Left ventricle myocardium superior (tissue), 1 donor: ENCODE measurements at places on chromosomes 2 and 18. TPM values are rescaled to one million over a fixed set of nuclear protein-coding genes. Genes with fewer than 3 reads are reported as not detected.

The NEU4 gene
- 0.52 TPM for total RNA-seq

DNA sequence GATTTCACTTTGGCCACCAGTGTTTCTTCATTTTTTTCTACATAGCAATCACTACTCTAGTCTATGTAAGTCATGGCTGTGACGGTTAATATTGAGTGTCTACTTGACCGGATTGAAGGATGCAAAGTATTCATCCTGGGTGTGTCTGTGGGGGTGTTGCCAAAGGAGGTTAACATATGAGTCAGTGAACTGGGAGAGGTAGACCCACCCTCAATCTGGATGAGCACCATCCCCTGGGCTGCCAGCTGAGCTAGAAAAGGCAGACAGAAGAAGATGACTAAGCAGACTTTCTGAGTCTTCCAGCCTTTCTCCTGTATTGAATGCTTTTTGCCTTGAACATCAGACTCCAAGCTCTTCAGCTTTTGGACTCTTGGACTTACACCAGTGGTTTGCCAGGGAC lies 265.0 kb upstream of the SLC8A1 start:
- DNase-seq, result no peak

DNA sequence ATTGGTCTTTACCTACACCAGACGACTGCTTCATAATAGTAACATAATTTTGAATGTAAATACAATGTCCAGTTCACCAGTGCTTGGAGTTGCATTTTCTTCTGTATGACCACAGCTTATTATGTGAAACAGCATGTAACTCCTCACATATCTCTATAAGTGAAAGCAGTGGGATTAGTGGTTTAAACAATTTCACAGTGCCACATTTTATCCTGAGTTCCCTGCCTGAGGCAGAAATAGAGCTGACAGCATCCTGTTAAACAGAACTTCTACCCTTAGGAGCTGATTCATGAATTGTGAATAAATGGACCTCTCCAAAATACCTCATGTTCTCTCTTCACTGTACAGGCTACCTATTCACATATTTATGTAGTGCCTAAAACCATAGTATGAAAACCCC lies 542.3 kb upstream of the VWC2L start:
- no peak for DNase-seq

- no peak for DNase-seq
Observed at GRCh38 chr2:173511942-173512341, 157.3 kb downstream of the CDCA7 start.

The GREB1 gene
- total RNA-seq, result 8.2 TPM

The MFSD2B gene
- total RNA-seq, result not detected

GRCh38 chr2:39403311-39403710 lies 33.8 kb downstream of the MAP4K3 start:
- no peak for DNase-seq

DNA sequence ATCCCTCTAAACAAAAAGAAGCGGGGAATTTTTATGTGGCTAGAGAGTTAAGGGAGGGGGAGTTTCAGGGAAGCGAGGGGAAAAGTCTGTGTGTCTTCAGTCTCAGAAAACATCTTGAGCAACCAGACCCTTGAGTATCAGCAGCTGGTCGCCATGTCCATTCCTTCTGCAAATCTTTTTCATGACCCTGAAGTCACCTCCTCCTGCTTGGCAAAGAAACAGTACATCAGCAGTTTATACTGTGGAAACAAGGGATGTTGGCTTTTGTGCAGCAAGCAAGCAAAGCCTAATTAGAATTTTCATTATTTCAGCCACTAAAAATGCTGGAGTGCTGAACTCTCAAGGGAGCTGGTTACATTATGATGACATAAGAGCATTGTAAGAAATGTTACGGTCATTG lies 187.4 kb upstream of the SLC8A1 start:
- peak; percentile 26 for DNase-seq

The DSG1 gene
- 0.77 TPM for total RNA-seq

DNA sequence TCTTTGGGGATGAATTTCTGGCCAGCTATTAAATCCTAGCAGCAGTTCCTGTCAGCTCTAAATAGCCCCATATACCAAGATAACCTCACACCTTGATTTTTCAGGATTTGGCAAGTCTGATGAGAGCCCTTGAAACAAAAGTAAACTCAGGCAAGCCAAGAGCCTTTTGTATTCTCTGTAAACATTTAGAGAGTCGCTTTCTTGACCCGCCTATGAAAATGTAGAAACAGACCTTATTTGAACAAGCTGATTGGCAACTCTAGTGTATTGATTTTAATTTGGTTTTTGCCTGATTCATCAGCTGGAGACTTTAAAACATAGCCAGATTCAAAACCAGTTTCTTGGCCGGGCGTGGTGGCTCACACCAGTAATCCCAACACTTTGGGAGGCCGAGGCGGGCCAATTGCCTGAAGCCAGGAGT lies 43.4 kb downstream of the CABLES1 start:
- no peak for DNase-seq

DNA sequence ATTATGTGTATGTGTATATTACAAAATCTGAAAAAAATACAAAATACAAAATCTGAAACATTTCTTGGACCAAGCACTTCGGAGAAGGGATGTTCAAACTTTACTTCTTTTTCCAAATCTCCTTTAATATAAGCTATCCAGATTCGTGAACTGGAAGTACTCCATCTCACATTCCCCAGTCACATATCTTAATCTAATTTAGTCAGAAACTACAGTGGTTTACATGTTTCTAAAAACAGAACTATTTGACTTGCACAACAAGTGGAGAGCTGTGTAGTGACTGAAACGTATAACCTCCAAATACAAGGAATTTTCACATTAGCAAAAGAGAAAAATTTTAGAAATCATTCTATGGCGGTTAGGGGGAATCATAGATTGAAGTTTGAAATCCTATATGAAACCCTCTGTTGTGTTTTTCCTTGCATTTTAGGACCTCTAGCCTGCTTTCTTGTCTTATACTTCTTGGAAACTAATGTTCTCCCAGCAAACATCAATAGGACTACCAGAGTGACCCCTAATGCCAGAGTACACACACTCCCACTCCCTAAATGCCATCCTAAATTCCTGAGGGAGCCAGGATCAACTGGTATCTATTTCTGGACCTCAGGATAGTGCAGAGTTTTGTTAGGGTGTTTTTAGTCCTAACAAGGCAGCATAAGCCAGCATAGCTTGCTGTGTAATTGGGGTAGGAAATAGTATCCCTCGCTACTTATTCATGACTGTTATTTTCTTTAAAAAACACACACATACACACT lies 30.2 kb upstream of the ROCK1 start:
- DNase-seq, result no peak

DNA sequence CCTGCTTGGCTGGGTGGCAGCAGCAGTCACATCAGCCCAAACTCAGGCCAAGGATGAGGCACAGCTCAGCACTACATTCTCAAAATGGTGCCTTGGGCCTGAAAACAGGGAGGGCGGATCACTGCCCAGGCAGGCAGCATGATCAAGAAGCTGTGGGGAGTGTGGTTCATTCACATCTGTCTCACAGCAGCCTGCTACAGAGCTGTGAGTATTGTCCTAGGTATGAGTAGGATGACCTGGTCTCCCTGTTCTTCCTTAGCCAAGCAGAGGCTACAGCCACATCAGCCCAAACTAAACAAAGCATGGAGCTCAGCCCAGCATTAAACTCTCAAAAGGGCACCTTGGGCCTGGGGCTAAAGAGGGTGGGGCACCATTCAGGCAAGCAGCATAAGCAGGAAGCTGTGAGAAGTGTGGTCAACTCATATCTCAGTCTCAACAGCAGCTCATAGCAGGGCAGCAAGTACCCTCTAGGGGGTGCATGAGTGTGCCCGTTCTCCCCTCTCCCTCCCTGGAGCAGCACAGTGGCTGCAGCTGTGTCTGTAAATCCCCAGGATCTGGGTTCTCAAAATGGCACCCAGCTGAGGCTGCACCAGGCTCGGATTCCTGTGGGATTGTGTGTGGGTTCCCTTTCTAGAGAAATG lies 139.6 kb downstream of the TRABD2A start:
- no peak for DNase-seq
